ENCODE measurements at places on chromosomes 1 and 21.

GRCh38 chr1:205751036-205751651 lies 1.2 kb upstream of the NUCKS1 start:
- DNase-seq = no peak

DNA sequence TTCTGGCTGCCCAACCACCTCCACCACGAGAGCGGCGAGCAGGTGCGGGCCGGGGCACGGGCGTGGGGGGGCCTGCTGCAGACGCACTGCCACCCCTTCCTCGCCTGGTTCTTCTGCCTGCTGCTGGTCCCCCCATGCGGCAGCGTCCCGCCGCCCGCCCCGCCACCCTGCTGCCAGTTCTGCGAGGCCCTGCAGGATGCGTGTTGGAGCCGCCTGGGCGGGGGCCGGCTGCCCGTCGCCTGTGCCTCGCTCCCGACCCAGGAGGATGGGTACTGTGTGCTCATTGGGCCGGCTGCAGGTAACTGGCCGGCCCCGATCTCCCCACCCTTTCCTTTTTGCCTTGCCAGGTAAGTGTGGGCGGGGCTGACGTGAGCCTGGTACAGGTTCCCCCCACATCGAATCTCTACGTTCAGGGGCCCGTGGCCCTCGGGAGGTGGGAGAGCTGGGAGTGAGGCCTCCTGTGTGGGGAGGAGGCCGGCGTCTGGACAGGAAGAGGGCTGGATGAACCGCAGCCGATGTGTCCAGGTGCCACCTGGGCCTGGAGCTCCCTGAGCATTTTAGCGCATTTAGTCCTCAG lies 51.7 kb downstream of the COL18A1 start:
- no peak for DNase-seq

- no peak for DNase-seq
These were observed 704 bp downstream of the WDR4 start for GRCh38 chr21:42878678-42878992.

- no peak for DNase-seq
These were observed 90.6 kb upstream of the KCTD3 start for GRCh38 chr1:215476541-215476940.

DNA sequence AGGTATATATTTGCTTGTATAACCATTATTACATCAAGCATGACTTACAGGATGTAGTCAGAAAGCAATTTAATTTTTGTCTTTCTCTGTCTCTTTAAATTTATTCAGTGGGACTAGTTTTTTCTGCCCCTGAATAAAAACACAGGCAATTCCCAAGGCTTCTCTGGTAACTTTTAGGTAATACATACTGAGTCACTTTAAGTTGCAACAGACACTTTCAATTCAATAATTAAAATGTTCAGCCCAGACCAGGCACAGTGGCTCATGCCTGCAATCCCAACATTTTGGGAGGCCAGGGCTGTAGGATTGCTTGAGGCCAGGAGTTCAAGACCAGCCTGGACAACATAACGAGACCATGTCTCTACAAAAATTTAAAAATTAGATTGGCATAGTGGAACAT lies 12.3 kb downstream of the SLC44A3 start:
- no peak for DNase-seq
